ENCODE measurements at places on chromosomes 4 and X.

GRCh38 chr4:43757147-43757546 is 691.5 kb downstream of the KCTD8 start:
- DNase-seq = no peak

DNA sequence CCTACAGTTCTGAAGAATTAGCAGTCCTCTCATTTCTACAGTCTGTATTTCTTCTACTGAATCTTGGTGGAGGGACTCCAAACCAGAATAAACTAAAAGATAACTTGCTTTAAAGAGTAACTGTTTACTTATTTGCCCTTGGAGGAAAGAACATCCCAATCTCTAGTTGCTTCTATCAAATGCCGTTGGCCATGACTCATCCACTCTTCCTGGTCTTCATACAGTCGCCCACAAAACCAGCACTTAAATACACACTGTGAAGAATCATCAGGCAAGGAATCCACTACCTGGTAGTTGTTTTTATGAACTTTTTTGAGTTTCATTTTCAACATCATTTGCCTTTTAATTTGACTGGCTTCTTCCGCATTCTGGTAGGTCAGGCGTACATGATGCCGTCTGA is 14.2 kb downstream of the ZNF518B start:
- DNase-seq = no peak

GRCh38 chrX:18065956-18066355 is 154.7 kb downstream of the BEND2 start:
- DNase-seq = peak; percentile 41

GRCh38 chr4:92387459-92388069 is 83.8 kb downstream of the GRID2 start:
- DNase-seq = no peak

- no peak for DNase-seq
Measured at GRCh38 chr4:183746305-183747229, 87.5 kb downstream of the TRAPPC11 start.

- no peak for DNase-seq
Measured at GRCh38 chr4:27790911-27791310, 930.3 kb downstream of the STIM2 start.

GRCh38 chr4:112848911-112849310 is 200.5 kb upstream of the ANK2 start:
- no peak for DNase-seq

DNA sequence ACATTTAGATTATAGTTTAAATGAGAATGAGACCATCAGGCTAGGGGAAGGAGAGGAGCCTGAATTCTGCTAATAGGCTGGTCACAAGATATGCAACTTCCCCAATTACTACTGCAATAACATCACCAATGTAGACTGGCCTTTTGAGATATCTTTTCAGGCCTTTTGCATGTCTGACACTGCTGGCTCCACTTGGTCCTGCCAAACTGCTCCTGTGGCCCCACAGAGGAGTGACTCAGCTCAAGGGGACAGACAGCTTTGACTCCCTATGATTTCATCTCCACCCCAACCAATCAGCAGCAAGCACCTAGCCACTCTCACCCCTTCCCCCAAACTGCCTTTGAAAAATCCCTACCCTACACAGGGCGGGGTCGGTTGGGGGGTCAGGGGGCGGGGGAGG is 22.8 kb downstream of the GPRIN3 start:
- no peak for DNase-seq

DNA sequence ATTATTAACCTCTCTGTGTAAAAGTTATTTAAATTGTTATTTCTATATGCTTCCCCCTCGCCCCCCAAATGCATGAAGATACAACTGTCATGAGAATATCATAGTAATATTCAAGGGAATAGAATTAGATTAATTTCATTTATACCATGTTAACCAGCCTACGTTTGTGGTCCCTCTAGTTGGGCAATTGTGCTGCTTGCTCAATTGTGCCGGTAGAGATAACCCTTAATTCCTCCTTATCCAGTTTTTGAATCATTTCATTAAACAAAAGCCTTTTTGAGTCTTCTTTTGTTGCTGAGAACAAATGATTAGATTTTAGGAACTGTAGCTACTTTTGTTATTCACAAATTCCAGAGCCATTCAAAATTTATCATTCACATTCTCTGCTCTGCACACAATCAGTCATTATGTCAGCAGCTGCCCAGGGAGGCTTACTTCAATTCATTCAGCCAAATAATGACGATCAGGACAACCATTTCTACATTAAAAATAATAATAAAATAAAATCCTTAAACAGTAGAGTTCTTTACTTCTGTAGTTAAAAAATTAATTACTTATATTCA is 98.1 kb downstream of the ADGRL3 start:
- DNase-seq = no peak

GRCh38 chr4:139934708-139935195 is 219.2 kb downstream of the MAML3 start:
- DNase-seq = peak; percentile 75

DNA sequence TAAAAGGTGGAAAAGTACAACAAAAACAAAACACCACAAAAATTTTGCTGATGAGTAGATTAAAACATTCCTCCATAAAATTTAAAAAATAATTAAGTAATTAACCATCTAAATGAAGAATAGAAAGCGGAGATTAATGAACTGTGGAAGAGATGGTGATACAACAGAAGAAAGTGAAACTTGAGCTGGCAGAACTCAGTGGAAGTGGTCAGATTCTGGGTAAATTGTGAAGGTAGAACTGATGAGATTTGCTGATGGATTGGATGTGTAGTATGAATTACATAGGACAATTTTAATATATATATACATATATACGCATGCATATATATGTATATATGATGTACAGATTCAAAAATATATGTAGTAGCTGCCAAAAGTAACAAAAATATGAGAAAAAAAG is 73.9 kb downstream of the AMOT start:
- no peak for DNase-seq

GRCh38 chrX:152923599-152923998 is 25.7 kb downstream of the ZNF185 start:
- DNase-seq = no peak

GRCh38 chr4:116358633-116359222 is 726.6 kb downstream of the TRAM1L1 start:
- no peak for DNase-seq

DNA sequence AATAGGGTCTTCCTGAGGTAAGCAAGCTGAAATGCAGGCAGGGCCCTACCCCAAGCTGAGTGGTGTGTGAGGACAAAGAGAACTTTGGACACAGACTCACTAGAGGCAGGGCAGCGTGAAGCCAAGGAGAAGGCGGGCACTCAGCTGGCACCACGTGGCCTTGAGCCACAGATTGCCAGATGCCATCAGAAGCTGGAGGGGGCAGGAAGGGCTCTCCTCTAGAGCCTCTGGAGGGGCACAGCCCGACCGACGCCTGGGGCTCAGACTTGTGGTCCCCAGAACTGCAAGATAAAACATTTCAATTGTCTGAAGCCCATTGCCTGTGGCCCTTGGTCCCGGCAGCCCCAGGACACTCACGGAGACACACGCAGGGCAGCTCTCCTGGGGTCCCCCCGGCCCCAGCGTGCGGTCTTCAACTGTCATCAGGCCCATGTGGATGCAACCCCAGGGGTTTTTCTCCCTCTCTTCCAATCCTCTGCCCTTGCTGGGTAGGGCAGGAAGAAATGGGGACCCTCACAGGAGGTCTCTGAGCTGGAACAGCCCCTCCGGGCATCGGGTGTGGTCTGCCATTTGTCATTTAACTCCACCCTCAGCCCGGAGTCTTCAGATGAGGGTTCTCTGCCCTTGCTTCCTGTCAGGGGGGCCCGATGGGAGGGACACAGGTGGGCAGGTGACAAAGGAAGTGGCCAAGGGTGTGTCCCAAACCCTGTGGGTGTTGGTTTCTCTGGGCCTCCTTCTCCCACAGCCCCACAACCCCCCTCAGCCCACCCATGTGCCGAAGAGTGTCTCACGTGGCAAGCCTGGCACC is 22.2 kb downstream of the HMX1 start:
- no peak for DNase-seq

DNA sequence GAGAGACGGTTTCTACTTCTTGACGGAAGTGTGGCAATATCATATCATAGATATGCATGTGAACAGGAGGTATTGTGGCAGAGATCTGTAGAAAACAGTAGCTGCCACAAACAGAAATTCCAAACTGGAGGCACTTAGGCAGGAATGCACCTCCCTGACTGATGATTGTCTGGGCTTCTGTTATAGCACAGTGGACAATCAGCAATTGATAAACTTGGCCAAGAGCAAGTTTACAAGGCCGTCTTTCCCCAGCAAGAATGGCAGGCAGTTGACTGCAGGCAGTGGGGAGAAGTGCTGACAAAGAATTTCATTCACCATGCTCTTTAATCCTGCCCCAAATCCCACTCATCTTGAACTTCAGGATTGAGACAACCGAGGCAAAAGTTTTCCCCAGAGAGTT is 114.4 kb upstream of the STOX2 start:
- no peak for DNase-seq

GRCh38 chr4:42673082-42673425 is 16.1 kb upstream of the ATP8A1 start:
- no peak for DNase-seq

GRCh38 chr4:81682492-81682891 is 210.8 kb upstream of the RASGEF1B start:
- no peak for DNase-seq

DNA sequence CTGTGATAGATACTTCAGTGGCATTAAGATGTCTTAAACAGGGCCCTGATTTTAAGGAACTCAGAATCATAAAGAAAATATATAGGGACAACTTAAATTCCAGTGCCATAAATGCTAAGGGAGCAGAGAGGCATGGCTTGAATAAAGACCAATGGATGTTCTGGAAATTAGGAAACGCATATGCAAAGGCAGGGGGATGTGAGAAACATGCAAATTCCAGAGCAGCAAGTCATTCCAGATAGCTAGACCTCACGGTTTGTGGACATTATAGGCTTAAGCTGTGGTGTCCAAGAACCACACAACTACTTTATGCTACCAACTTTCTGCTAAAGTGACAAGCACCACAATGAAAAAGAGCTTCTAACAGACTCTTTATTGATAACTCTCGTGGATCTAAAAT is 132.6 kb upstream of the ANK2 start:
- DNase-seq = no peak

DNA sequence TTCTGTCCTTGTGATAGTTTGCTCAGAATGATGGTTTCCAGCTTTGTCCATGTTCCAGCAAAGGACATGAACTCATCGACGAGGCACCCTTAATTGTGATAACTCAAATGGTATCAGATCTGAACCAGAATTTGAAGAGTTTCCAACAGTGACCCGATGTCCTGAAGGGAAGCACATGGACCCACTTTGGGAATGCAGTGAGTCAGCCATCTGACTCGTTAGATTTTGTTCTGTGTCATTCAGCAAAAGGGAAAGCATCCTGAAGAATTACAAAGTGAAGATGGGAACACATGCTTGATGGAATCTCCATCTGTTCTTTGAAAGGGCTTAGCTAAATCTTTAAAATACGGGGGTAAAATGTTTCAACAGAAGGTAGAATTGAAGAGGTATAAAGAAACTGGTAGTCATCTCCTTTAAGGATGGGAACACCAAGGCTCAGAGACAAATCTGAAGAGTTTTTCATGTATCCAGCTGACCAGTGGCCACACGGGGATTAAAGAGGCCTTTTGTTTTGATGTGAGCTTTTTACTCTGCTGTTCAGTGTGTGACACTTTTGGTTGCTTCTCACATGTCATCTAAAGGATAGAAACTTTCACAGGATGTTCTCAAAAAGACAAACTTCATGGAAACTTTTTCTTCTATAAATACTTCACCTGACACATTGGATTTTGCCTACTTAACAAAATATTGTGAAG is 393.8 kb downstream of the INPP4B start:
- DNase-seq = no peak

- DNase-seq = no peak
Measured at GRCh38 chr4:25489253-25489797, 112.3 kb downstream of the ANAPC4 start.

DNA sequence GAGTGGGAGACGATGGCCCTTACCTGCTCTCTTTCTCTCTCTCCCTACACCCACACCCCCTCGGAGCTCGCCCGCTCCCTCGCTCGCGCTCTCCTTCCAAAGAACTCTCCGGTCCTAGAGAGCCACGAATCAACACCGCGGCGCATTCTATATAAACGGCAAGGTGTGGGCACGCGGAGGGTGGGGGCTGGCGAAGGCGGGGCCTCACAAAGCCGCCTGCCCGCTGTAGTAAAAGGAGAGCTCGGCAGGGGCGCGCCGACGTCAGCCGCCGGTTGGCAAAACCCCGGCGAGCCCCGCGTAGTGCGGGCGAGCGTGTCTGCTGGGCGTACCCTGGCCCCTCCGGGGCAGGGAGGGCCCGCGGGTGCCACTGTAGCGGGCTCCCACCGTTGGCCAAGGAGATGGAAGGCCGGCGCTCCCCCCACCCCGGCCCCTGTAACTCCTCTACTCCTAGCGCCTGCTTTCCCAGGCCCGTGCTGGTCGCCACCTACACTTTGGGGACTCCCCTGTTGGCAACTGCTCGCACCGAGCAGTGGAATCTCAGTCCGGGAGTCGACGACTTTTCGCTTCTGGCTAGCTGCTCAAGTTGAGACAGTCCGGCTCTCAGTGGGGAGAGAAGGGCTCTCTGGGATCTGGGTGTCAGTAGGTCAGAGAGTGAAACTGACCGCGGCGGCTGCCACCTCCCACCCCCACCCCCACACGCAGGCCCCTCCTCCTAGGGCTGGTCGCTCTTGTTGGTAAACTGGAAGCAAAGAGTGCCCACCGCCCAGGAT is 325.5 kb upstream of the F9 start:
- peak; percentile 14 for DNase-seq

DNA sequence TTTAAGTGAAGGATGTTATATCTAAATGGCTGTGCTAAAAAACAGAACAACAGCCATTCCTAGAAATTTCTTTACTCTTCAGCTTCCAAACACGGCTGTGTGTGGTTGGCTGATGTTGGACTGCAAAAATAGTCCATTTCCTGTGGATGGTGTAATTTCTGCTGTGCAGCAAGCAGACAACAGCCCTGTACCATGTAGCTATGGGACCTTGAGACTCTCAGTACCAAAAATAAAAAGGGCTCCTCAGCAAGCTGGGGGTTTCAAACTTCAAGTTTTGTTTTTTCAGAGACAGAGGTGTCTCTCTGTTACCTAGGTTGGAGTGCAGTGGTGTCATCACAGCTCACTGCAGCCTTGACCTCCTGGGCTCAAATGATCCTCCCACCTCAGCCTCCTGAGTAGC is 18.1 kb downstream of the CD40LG start:
- DNase-seq = no peak

DNA sequence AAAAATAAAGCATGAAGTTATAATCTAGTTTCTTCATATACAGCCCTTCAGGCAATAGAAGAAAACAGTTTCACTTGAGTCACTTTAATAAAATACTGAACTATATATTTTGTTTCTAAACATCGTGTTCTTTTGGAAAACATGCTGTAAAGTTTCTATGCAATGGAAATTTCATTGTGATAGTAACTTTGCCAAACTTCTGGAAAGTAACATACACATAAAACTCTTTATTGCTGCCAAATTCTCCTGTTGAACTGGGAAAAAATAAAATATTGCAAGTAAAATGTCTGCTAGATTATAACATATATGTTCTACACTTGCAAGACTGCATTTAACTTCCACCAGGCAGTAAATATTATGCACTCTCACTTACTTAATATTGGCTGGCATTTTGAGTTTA is 635.4 kb downstream of the SPRY1 start:
- DNase-seq = no peak
